ENCODE measurements at places on chromosomes 12 and 14.

- DNase-seq, result no peak
These were observed 9.2 kb upstream of the GOLGA3 start for GRCh38 chr12:132837693-132838409.

GRCh38 chr14:97022741-97023140, 225.6 kb downstream of the VRK1 start:
- no peak for DNase-seq

GRCh38 chr12:52884526-52885293, 20.2 kb downstream of the KRT8 start:
- peak; percentile 66 for DNase-seq

- no peak for DNase-seq
These were observed 162.9 kb downstream of the GXYLT1 start for GRCh38 chr12:41981758-41982157.

DNA sequence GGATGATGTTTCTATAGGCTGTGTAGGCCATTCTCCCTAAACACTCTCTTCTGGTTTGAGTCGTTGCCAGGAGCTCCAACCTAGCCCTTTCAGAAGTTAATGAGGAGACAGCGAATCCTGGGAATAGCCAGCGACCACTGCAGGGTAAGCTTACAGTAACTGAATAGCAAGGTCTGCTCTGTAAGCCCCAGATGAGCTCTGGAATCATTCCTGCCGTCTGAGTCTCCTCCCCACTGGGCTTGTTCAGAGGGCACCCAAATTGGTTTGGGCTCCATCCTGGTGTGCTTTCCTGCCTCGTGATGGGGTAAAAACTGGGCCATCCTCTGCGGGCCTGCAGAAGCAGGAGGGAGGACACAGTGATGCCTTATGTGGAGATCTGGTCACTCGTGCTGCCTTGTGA, 43.3 kb upstream of the EMP1 start:
- no peak for DNase-seq
